ENCODE measurements at places on chromosomes 2 and 18. TPM values are rescaled to one million over a fixed set of nuclear protein-coding genes. Genes with fewer than 3 reads are reported as not detected.

IL36G gene
- not detected for total RNA-seq

FTCDNL1 gene
- total RNA-seq, result 2.7 TPM

SPAG16 gene
- total RNA-seq, result 20.6 TPM

SERPINB10 gene
- not detected for total RNA-seq

C2orf49 gene
- 22.7 TPM for total RNA-seq

LBX2 gene
- total RNA-seq, result 0.25 TPM

RRM2 gene
- 2.1 TPM for total RNA-seq

FER1L5 gene
- 0.05 TPM for total RNA-seq

Data from left ventricle myocardium inferior (tissue), 1 donor.